Spinal cord (tissue), 10 donors: ENCODE measurements at places on chromosomes 5 and 9.
A peak's percentile ranks its signal among the peaks of the same experiment; 100 is the strongest.

GRCh38 chr5:143933451-143933850, 121.5 kb downstream of the HMHB1 start:
- DNase-seq: no peak

DNA sequence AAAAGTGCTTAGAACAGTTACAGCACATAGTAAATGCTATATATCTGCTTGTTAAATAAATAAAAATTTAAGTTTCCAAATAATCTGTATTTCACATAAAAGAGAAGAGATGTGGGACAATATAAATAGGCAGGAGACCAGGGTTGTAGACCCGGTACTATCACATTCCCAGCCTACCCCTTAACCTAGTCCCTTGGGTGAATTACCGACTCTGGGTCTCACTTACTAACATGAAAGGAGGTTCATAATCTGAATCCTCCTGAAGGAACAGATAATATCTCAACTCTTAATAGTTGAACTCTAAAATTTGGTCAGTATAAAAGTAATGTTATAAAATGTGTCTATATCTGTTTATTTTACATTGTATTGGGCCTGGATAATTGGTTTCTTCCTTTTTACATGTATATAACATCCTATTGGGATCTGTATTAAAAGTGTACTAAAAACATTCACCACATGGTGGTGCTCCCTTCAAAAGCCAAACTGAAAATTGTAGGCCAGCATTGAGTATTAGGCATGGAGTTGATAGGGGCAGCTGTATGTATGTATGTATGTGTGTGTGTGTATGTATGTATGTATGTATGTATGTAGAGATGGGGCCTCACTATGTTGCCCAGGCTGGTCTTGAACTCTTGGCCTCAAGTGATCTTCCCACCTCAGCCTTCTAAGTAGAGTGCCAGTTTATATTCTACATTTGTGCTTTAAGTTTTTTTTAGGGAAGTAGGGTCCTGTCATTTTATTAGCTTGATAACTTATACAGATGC, 64.2 kb upstream of the ABL1 start:
- peak; percentile 91 for DNase-seq

DNA sequence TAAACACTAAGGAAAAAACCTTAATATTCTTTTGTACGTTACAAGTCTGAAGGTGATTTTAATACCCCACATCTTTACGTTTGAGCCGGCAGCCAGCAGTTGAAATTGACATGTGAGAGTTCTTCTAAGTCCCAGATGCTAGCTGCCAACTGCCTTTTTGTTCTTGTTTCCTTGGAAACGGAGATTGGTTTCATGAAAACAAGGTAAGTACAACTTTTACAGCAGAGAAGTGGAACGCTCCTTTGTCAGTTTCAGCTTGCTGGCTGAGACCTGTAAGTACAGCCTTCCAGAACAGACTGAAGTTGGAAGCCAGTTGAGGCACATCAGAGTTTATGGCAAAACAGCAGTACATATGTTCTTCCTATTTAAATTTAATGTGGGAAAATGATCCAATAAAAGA, 1018.4 kb upstream of the ARRDC3 start:
- DNase-seq: peak; percentile 52

- no peak for DNase-seq
Observed at GRCh38 chr5:111364992-111365391, 140.8 kb downstream of the CAMK4 start.

- no peak for DNase-seq
Observed at GRCh38 chr9:132027752-132028663, 51.7 kb downstream of the MED27 start.
